ENCODE measurements at places on chromosomes 4 and X.
A peak's percentile ranks its signal among the peaks of the same experiment; 100 is the strongest.

GRCh38 chr4:187077744-187078401 is 354.2 kb upstream of the FAT1 start:
- no peak overlapping the region for H3K27ac ChIP-seq
- H3K27me3 ChIP-seq = no peaks in the 10 kb centered on the region
- no peaks in the 10 kb centered on the region for H3K4me1 ChIP-seq
- H3K4me3 ChIP-seq = no peak overlapping the region

GRCh38 chr4:83440899-83441298 is 14.7 kb downstream of the HELQ start:
- H3K4me1 ChIP-seq = peaks cover 22% of the 10 kb centered on the region
- no peak overlapping the region for H3K4me3 ChIP-seq
- DNase-seq = no peak
- no peaks in the 10 kb centered on the region for H3K36me3 ChIP-seq

GRCh38 chrX:72258174-72258573 is 18.9 kb downstream of the RPS4X start:
- no peaks in the 10 kb centered on the region for H3K4me1 ChIP-seq
- no peak overlapping the region for H3K4me3 ChIP-seq
- H3K36me3 ChIP-seq = no peaks in the 10 kb centered on the region
- H3K27me3 ChIP-seq = no peaks in the 10 kb centered on the region
- DNase-seq = no peak

- no peak overlapping the region for H3K27ac ChIP-seq
- H3K36me3 ChIP-seq = no peaks in the 10 kb centered on the region
- DNase-seq = no peak
- no peaks in the 10 kb centered on the region for H3K27me3 ChIP-seq
- no peak overlapping the region for H3K4me3 ChIP-seq
Measured at GRCh38 chr4:175999944-176000343, 65.7 kb upstream of the WDR17 start.

GRCh38 chr4:1192091-1192492 is 19.7 kb upstream of the SPON2 start:
- H3K36me3 ChIP-seq = no peaks in the 10 kb centered on the region
- no peak overlapping the region for H3K4me3 ChIP-seq
- H3K27ac ChIP-seq = no peak overlapping the region
- H3K27me3 ChIP-seq = no peaks in the 10 kb centered on the region
- H3K4me1 ChIP-seq = peaks cover 11% of the 10 kb centered on the region

DNA sequence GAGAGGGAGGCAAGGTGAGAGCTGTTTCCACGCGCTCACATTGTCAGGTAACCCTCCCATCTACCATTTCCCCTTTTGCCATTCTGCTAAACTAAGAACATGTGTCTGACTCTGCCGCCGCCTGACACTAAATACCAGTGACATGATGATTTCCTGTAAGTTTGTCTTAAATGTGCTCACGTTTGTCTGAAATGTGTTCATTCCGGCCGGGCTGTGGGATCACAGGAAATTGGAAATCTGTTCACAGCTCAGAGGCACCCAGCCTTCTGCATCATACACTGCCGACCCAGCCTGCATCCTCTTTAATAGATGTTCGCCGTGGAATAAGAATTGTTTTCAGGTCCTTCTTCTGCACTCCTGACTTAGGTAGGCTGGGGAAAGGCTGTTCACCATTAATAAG is 336.2 kb upstream of the PPARGC1A start:
- H3K36me3 ChIP-seq = no peaks in the 10 kb centered on the region
- DNase-seq = no peak
- H3K27me3 ChIP-seq = no peaks in the 10 kb centered on the region
- H3K4me3 ChIP-seq = no peak overlapping the region

DNA sequence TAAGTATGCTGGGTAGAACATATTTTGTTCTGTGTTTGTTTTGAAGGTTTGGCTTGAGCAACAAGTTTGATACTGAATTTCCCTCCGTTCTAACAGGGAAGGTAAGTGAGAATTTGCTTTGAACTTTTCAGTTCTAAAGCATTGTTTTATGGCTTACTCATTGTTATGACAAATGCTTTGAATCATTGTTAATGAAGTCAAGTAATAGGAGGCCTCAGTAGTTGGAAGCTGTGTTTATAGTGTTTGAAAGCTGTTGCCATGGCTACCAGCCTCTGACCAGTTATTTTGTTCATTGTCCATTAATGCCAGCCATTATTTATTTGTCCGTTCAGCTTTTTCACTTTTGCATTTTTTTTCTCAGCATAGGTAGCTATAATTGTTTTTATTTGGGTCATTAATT is 14.4 kb downstream of the CHIC1 start:
- no peak for DNase-seq
- no peaks in the 10 kb centered on the region for H3K27me3 ChIP-seq
- no peak overlapping the region for H3K4me3 ChIP-seq
- H3K27ac ChIP-seq = no peak overlapping the region
- peaks cover 18% of the 10 kb centered on the region for H3K4me1 ChIP-seq
- H3K36me3 ChIP-seq = no peaks in the 10 kb centered on the region

DNA sequence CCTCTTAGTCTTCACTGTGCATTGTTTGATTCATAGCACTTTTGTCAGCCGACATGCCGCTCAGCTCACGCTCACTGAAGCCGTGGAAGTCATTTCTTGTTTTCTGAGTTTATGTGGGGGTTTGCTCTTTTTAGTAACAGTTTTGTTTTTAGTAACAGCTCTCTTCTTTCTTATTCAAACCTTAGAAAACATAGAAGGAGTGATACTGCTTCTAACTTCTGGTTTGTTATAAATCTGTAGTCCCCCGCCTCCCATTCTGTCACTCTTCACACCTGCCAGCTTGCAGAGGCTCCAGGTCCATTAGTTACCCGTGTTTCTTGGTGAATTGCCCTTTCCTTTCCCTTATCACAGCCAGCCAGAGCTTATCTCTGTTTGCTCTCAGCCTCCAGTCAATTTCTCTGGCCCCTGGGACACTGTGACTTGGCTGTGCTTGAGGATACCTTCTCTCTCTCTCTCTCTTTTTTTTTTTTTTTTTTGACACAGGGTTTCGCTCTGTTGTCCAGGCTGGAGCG is 50.5 kb downstream of the GRK4 start:
- no peaks in the 10 kb centered on the region for H3K27me3 ChIP-seq
- no peak for DNase-seq
- H3K36me3 ChIP-seq = no peaks in the 10 kb centered on the region
- H3K4me3 ChIP-seq = no peak overlapping the region

- no peak for DNase-seq
- H3K27me3 ChIP-seq = no peaks in the 10 kb centered on the region
- no peaks in the 10 kb centered on the region for H3K4me1 ChIP-seq
- H3K27ac ChIP-seq = no peak overlapping the region
- no peak overlapping the region for H3K4me3 ChIP-seq
Measured at GRCh38 chr4:23458054-23458453, 431.8 kb downstream of the PPARGC1A start.

- H3K4me1 ChIP-seq = peaks cover 8% of the 10 kb centered on the region
- no peaks in the 10 kb centered on the region for H3K36me3 ChIP-seq
Measured at GRCh38 chrX:110407910-110408545, 49.4 kb downstream of the RTL9 start.

GRCh38 chrX:70172221-70172620 is 5.1 kb upstream of the DGAT2L6 start:
- peak; percentile 47 for DNase-seq
- peaks cover 76% of the 10 kb centered on the region for H3K4me1 ChIP-seq
- H3K27ac ChIP-seq = peak overlapping the region; percentile 54
- H3K36me3 ChIP-seq = no peaks in the 10 kb centered on the region
- H3K27me3 ChIP-seq = no peaks in the 10 kb centered on the region
- H3K4me3 ChIP-seq = 0 out of 2 replicates have a peak overlapping the region, but pooled peaks have one; percentile 25

DNA sequence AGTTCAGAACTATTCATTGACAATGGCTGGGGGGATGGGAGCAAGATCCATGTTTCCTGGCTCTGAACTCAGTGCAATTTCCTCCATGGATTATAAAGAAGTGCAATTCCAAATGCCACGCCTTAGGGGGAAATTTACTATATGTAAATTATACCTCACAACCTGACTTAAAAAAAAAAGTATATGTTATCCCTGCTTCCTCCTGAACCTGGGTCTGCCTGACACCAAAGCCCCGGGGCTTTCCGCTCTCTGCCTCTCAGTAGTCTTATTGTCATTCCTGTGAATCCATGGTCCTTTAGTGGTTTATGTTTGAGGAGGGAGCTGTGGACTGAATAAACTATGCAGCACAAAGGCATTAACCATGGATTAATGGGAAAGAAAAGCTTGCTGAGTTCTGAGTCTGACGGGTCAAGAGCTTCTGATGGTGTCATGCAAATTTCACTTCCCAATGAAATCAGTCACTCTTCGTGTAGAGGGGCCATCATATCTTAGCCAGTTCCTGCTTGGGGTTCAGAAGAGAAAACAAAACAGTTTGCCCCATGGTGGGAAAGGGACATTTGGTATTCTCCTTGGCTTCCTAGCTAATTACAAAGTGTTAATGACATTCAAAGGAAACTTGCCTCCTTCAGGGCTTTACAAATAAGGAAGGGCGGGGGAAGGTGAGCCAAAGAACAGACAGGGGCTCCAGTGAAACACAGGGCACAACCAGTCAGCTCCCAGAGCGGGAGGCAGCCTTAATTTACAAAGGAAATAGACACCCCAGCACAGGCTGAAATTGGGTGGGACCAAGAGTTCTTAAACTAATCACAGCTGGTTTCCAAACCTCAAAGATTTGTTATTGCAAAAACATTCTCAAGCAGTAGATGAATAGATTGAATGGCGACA is 14.3 kb downstream of the FAM9C start:
- peak; percentile 21 for DNase-seq
- H3K4me3 ChIP-seq = no peak overlapping the region
- no peaks in the 10 kb centered on the region for H3K36me3 ChIP-seq

DNA sequence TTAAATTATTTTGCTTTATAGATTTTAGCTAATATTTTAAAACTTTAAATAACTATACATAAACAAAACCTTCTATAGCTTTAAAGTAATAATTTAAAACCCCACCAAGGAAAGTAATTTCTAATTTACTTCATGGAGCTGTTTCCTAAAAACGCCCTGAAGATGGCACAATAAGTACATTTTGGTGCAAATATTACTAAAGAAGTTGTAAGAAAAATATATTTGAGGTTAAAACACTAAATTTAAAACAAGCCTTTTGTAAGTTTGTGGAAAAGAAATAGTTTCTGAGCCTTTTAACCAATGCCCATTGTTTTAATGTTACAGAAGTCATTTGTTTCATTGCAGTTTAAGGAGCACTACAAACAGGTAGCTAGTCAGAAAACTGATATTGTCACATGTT is 137.4 kb upstream of the AGA start:
- no peaks in the 10 kb centered on the region for H3K27me3 ChIP-seq
- DNase-seq = no peak
- H3K4me3 ChIP-seq = no peak overlapping the region

DNA sequence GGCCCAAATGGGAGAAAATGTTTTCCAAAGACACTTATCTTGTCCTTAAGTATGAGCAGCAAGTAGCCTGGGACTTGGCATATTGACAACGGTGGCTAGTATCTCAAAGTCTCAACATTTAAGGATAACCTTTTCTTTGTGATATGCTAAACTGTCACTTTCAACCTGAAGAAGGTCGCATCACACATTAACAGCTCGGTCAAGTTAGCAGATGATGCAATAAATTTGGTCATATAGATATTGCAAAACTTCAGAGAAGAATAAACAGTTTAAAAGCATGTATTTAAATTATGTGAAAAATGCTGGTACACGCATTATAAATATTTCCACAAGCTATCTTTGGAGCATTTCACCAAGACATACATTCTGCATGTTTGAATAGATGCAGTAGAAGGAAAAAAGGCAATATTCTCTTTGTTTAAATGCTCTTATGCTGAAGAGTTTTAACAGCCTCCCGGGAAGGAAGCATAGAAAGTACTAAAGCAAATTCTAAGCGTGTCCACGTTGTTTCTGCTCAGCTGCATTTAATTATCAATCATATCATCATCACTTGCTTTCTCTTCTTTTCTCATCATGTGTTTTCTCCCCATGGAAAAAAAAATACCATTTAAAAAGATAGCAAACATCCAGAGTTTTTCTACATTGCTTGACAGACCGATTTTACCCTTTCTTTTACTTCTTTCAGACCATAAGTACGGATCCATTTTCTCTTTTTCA is 24.2 kb downstream of the ARHGAP6 start:
- H3K27me3 ChIP-seq = no peaks in the 10 kb centered on the region
- H3K4me3 ChIP-seq = no peak overlapping the region
- no peaks in the 10 kb centered on the region for H3K4me1 ChIP-seq
- no peaks in the 10 kb centered on the region for H3K36me3 ChIP-seq
- H3K27ac ChIP-seq = no peak overlapping the region

GRCh38 chr4:72641611-72642010 is 72.6 kb upstream of the ADAMTS3 start:
- H3K27me3 ChIP-seq = no peaks in the 10 kb centered on the region
- H3K4me3 ChIP-seq = no peak overlapping the region
- no peak for DNase-seq

- no peaks in the 10 kb centered on the region for H3K36me3 ChIP-seq
- H3K4me1 ChIP-seq = no peaks in the 10 kb centered on the region
- H3K4me3 ChIP-seq = no peak overlapping the region
- no peaks in the 10 kb centered on the region for H3K27me3 ChIP-seq
- DNase-seq = no peak
- H3K27ac ChIP-seq = no peak overlapping the region
Measured at GRCh38 chrX:13470685-13470977, 98.8 kb upstream of the EGFL6 start.

DNA sequence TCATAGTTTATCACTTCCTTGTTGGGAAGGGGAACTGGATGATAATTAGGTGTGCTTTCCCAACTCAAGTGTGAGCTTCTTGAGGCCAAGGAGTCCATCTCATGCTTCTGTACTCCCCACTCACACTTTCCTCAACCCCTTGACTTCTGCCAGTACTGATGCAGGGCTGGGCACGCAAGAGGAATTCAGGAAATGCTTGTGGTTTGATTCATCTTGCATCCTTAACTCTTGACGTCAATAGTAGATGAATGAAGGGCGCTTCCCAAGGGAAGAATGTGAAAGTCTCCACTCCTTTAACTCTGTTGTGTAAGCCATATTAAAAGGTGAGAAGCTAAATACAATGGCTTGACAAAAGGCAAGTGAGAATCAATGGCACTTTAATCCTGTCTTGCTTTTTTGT is 101.8 kb downstream of the AGTR2 start:
- no peak for DNase-seq
- no peaks in the 10 kb centered on the region for H3K27me3 ChIP-seq
- H3K36me3 ChIP-seq = no peaks in the 10 kb centered on the region
- no peak overlapping the region for H3K4me3 ChIP-seq

GRCh38 chr4:156751486-156751885 is 220.1 kb downstream of the PDGFC start:
- H3K27me3 ChIP-seq = no peaks in the 10 kb centered on the region
- no peak overlapping the region for H3K27ac ChIP-seq
- H3K4me3 ChIP-seq = no peak overlapping the region
- no peaks in the 10 kb centered on the region for H3K4me1 ChIP-seq
- H3K36me3 ChIP-seq = no peaks in the 10 kb centered on the region
- no peak for DNase-seq

GRCh38 chr4:169164669-169165415 is 105.9 kb downstream of the SH3RF1 start:
- H3K4me3 ChIP-seq = no peak overlapping the region
- no peaks in the 10 kb centered on the region for H3K36me3 ChIP-seq
- no peaks in the 10 kb centered on the region for H3K4me1 ChIP-seq

GRCh38 chrX:38664285-38664684 is 102.9 kb downstream of the TSPAN7 start:
- no peaks in the 10 kb centered on the region for H3K4me1 ChIP-seq
- peak; percentile 66 for DNase-seq
- no peaks in the 10 kb centered on the region for H3K36me3 ChIP-seq
- H3K27ac ChIP-seq = no peak overlapping the region
- no peak overlapping the region for H3K4me3 ChIP-seq

GRCh38 chr4:149029056-149029651 is 586.9 kb upstream of the NR3C2 start:
- H3K27ac ChIP-seq = no peak overlapping the region
- no peak for DNase-seq
- H3K27me3 ChIP-seq = no peaks in the 10 kb centered on the region
- no peaks in the 10 kb centered on the region for H3K4me1 ChIP-seq
- no peak overlapping the region for H3K4me3 ChIP-seq

Measured in Karpas-422 (cell line).